ENCODE measurements at places on chromosomes 3 and 15.
A peak's percentile ranks its signal among the peaks of the same experiment; 100 is the strongest.

DNA sequence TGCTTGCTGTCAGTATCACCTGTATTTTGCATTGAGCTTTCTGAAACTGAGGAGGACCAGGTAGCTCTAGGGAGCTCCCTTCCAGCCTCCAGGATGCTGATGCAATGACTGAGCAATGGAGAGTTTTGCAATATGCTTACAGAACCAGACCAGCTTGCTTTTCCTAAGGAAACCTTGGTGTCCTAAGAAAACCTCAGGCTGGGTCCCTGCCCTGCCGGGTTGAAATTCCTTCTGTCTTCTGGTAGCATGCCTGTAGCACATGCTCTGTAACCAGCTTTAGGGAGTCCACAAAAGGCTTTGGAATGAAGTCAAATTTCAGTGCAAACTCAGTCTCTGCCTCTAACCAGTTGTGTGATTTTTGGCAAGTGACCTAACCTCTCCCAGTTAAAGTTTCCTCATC, 65.8 kb upstream of the GSK3B start:
- peak; percentile 20 for DNase-seq

GRCh38 chr3:194201953-194202666, 66.2 kb downstream of the HES1 start:
- no peak for DNase-seq

GRCh38 chr3:90034038-90034437, 926.6 kb downstream of the EPHA3 start:
- no peak for DNase-seq

DNA sequence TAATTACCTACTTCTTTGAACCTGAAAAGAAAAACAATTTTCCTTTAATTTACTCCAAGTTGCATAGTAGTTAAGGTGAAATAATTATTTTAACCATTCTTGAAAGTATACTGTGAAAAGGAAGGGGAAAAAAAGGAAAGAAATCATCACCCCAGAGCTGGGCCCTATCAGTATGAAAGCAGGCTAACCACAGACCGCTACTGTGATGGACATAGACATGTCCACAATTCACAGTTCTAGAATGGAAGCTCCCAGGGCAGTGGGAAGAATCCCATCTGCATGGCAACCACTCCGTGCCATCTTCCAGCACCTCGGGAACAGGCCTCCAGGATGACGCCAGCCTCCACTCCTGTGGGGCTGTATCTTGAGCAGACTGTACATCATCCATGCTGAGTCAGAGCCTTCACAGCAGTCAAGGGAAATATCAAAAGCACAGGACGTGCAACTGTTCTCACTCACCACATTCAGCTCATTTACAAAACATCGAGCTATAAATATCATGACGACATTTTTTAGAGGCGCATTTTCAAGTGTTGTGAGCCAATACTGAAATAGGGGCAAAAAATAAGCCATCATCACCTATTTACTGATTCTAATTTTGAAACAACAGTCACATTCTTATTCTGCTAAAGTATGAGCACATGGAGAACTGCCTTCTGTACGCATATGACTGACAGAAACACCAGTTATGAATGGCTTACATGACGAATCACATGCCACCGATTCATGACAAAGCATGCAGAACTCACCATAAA, 119.7 kb downstream of the SNRK start:
- no peak for DNase-seq

DNA sequence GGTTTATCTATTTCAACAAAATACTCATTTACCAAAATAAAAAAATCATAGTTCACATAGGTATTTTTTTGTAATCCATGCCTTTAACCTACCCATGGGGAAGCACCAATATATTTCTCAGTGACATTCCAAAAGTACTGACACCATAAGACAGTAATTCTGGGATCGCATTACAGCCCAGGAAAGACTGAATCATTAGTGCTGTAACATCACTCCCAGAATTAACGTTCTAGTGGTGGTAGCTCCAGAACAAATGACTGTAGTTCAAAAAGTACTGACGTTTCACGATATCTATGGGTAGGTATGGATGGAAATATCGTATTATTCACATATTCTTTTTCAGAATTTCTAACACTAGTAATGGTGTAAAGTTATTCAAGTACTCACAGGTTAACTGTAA, 54.3 kb upstream of the NEK10 start:
- DNase-seq, result no peak

GRCh38 chr3:168678730-168679129, 583.0 kb upstream of the GOLIM4 start:
- DNase-seq, result no peak

GRCh38 chr15:51731549-51732267, 5.7 kb downstream of the LYSMD2 start:
- peak; percentile 28 for DNase-seq

- DNase-seq, result no peak
These were observed 11.3 kb upstream of the NMNAT3 start for GRCh38 chr3:139689122-139689521.

- DNase-seq, result no peak
These were observed 61.2 kb upstream of the CTNNB1 start for GRCh38 chr3:41138146-41138545.

DNA sequence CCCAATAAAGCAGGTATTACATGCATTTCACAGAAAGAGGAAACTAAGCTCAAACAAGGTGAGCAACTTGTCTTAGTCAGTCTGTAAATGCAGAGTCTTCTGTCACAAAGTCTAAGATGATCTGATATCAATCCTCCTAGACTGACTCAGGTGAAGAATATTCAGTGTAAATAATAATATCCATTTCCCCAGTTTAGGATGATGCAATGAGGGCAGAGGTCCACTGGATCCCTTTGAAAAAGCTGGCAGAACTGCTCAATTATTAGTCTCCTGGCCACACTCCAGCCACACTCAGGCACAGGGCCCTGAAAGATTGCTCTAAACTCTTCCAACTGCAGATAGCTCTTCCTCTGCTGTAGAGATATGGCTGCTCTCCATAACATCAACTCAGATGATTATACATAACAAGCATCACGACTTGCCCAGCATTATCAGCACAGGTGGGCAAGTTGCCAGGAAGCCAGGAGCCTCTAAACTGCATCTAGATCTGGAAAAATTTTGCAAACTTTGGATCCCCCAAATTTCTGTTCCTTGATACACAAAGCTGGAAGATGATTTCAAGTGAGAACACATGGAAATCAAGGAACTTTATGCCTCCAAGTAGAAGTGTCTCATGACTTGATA, 129.8 kb upstream of the CPNE4 start:
- DNase-seq, result no peak

GRCh38 chr3:129131465-129132088, 10.0 kb upstream of the RAB43 start:
- no peak for DNase-seq

DNA sequence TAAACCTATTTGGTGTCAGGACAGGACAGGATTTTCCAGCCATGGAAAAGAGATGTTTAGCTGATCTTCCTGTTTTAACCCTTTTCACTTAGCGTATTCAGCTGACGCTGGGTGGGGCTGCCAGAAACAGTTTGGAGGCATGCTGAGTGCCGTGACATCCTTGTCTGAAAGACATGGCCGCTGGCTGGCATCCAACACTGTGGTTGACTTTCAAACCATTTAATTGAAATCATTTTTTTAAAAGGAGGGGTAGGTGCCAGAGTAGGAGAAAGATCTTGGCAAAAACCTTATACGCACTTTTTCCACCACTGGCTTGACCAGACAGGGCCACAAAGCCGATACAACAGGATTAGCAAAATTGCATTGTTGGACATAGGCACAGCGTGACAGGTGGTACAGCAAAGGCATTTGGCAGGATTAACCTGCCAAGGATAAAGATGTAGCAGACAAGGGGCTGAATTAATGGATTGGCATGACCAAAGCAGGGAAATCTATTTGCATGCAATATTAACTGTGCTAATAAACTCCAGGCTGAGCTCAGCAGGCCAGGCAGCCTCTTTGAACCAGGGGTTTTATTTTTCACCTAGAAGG, 131.8 kb upstream of the TOPAZ1 start:
- no peak for DNase-seq

DNA sequence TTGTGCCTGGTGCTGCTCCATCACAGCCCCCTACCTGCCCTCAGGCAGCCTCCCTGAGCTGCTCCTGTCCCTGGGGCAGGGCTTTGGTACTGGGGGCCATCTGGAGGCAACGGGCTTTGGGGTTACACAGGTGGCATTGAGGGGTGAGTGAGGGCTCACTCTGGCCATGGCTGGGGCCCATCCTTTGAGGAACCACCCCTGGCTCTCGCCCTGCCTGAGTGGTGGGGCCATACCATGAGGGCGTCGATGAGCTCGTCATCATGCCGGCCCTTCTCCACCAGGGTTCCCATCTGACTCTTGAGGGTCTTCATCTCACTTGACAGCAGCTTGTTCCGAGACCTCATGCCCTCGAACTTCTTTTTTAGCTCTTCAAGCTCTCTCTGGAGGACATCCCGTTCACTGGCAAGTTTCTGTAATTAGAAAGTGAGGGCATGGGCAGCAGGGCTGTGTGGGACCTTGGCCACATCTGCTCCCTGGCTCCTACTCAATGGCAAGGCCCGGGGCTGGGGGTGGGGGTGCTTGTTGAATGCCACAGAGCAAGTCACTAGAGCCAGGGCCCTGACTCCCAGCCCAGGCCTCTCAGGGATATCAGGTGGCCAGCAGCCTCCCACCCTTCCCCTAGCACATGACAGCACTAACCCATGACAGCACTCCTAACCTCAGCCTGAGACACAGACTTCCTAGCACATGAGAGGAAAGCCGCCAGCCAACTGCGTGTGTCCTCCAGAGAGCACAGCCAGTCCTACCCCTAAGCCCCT, 33.5 kb downstream of the CCDC13 start:
- no peak for DNase-seq

- peak; percentile 52 for DNase-seq
These were observed at the start of gene EPHA3 for GRCh38 chr3:89107461-89108290. Gene EPHA3 (plus strand): TSS chr3:89107621. CDS start chr3:89107749, 128 bp downstream.

DNA sequence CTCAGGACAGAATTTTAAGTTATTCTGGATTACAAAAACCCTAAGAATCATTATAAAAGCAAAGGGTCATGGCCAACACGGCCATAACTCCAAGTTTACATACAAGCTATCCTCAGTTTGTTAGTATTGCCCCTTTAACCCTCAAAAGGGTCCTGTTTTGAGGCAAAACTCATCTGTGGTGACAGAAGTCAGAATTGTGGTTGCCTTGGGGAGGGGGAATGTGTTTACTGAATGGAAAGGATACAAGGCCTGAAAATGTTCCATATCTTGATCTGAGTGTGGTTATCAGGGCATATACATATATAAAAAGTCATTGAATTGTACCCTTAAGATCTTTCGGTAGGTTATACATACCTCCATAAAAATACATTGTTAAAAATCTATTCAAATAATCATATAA, 2.1 kb downstream of the SFMBT1 start:
- no peak for DNase-seq

- no peak for DNase-seq
These were observed 201.6 kb downstream of the OCA2 start for GRCh38 chr15:27897481-27897880.

Measured in transverse colon (tissue), 4 donors.